Stimulated activated CD4-positive, alpha-beta T cell treated with anti-CD3 and anti-CD28 coated beads, Interleukin-1b, Interleukin-23, amount 100 ng/mL, for 1 hour (primary cell): ENCODE measurements at places on chromosomes 2 and 18.

DNA sequence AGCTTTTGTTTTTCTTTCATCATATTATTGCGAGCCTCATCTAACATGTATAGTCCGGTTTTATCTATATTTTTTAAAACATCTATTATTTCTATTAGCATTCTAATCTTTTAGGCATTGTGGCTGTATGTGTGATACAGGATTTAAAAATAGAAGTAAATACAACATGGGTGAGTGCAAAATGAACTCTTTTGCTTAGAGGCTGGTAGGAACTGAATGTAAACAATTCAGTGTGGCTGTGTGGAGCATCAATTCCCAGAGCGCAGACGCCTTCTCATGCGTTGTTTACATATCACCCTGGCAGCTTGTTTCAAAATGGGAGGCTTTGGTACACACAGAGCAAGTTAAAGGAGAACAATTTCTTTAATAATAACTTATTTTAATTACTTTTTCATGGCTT is 836 bp downstream of the DTNA start:
- no peak for DNase-seq

DNA sequence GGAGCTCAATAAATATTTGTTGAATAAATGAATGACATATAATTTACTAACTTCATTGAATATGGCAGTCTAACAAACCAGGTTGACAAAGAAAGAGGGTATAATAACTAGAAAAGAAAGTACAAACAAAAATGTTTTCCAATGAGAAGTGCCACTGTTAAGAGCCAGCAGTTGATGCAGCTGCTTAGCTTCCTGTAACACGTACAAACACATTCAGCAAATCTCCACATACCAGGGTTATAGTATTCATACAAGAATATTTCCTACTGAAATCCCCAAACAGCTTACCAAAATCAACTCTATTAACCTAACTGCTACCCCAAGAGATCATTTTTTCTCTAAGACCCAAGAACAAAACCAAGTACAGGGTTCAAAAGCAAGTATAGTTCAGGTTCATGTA is 77.7 kb downstream of the THADA start:
- DNase-seq = no peak

DNA sequence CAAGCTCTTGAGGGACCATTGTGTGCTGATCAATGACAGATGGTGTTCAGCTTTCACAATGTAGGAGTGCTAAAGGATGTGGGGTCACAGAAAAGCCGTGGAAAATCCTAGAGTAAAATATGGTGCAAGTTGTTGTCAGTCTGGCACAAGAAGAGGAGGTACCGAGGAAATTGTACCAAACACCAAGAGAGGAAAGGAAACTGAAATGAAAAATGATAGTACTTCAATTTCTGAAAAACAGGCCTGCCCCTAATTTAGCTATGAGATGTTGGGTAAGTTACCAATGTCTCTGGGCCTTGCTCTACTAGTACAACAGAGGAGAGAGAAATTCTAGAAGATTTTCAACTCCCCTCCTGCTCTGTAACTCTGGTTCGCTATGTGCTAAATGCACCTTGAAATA is 78.8 kb upstream of the PELI1 start:
- DNase-seq = no peak

GRCh38 chr2:27083410-27084296 is 2.9 kb upstream of the KHK start:
- no peak for DNase-seq

- DNase-seq = no peak
Measured at GRCh38 chr2:56167616-56168562, 15.9 kb upstream of the CCDC85A start.

GRCh38 chr18:39667905-39668304 is 2102.3 kb upstream of the CELF4 start:
- no peak for DNase-seq
